T-helper 9 cell (primary cell): ENCODE measurements at places on chromosomes 3 and 15.

DNA sequence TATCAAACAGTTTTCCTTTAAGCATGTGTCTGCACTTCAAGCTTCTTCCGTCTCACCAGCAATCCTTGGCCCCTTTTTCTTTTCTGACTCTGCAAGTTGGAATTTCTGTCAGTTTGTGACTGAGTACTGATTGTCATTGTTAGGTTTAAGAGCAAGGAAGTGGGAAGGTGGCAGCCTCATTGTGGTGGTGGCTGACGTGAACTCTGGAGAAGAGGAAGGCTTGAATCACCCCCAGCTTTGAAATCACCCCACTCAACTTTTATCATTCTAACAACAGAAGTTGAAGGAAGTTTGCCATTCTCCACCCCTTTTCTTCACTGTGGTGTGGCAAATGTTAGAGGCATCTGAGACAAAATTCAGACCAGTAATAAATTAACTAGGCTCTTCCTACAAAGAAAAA, 231.6 kb upstream of the AGTR1 start:
- DNase-seq, result no peak

GRCh38 chr3:99545941-99546580, 92.3 kb upstream of the COL8A1 start:
- no peak for DNase-seq

DNA sequence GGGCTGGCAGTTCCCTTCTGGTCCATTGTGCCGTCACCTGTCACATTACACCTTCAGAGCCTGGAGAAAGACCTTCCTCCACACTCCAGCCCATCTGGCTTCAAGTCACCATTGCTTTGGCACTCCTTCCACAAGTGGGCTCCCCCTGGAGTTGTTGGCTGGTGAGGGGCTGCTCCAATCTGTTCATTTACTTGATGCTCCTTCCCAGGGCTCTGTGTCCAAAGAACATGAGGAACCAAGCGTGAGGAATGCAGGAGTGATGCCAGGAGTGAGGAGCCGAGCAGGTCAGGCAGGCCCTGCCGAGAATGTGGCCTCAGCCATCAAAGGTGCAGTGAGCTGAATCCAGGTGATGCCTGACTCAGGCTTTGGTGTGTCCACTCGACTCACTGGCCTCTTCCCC, 57.2 kb downstream of the OXNAD1 start:
- DNase-seq, result no peak

- no peak for DNase-seq
These were observed 1.7 kb downstream of the CHRD start for GRCh38 chr3:184381261-184382224.

DNA sequence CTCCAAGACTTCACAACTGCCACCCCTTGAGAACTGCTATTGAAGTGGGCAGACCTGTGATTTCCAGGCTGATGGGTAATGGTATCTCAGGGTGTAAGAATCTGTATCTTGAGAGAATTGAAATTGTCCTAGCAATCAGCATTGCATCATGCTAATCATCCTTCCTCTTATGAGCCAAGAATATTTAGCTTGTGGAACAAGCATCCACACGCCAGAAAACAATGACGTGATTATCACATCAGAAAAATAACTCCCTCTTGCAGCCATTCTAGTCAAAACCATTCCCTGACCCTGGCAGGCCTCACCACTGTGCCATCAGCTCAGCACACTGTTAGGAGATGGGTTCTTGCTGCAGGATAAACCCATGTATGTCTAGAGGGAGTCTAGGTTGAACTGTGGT, 6.7 kb downstream of the BCL2L10 start:
- no peak for DNase-seq

- no peak for DNase-seq
These were observed 27.2 kb upstream of the EDEM1 start for GRCh38 chr3:5160321-5160720.

DNA sequence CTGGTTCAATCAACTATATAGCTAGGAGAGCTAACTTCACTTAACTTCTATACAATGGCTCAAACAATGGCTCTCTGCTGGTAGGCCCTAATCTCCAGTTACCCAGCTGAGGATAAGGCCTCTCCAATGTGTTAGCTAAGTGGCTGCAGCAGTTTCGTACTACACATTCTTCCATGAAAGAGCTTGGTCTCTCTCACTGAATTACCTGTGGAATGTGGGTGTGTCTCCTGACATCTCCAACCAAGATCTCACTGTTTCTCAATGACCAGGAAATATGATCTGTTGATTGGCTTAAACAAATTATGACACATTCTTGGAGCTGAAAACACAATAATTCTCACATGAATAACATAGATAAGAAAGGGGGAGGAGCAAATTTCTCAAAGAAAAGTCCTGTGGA, 169.8 kb upstream of the ROBO1 start:
- no peak for DNase-seq

DNA sequence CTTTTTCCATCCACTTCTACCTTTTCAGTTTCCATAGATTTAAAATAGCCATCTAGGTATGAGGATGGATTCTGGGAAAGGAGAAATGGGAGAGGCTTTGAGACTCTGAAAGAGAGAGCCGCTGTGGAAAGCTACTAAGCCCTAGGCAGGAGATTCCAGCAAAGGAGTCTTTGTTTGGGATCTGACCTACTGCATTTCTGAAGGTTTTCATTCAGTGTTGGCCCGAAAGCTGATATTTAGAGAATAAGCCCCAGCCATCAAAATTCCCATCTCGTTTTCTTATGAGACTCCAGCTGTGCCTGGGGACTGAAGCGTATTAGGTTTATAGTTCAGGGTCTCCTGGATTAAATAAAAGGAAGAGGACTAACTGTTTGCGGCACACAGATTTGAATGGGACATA, 19.5 kb downstream of the LIPH start:
- DNase-seq, result no peak

- DNase-seq, result no peak
These were observed 34.1 kb downstream of the AKAP13 start for GRCh38 chr15:85414495-85414894.

DNA sequence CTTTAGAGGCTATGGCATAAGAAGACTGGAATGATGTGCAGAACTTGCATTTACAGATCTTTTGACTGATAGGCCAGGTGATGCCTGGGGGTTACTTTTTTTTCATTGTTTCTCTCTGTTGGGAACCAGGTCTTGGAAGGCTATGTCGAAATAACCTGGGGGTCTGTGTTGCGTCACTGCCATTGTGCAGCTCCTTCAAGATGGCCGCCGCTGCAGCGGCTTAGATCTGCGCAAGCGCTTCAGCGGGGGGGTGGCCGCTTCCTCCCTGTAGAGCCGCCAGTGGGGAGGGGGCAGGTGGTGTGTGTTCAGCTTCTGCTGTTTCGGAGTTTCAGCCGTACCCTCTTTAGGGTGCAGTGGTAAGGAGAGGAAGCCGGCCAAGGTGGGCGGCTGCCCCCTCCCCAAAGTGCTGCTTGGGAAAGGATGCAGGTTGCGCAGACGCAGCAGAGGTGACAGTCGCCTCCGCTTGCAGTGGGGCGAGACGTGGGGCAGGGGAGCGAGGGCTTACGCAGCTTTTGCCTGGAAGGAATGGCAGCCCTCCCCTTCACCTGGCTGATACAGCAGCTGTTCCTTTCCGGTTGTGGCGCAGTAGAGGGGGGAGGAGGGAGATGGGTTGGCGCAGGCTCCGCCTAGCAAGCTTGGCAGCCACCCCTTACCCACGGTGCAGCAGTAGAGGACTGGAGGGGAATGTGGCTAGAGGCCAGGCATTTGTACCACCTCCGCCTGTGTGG, 1.5 kb downstream of the SNRPN start:
- peak; percentile 48 for DNase-seq

GRCh38 chr15:38103564-38103963, 149.1 kb upstream of the SPRED1 start:
- DNase-seq, result no peak

DNA sequence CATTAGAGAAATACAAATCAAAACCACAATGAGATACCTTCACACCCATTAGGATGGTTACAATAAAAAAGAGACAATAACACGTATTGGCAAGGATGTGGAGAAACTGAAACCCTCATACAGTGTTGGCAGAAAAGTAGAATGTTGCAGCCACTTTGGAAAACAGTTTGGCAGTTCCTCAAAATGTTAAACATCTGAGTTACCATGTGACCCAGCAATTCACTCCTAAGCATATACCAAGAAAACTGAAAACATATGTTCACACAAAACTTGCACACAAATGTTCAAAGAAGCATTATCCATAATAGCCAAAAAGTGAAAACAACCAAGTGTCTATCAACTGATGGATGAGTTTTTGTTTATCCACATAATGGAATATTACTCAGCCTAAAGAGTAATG, 166.9 kb upstream of the FAM3D start:
- DNase-seq, result no peak

DNA sequence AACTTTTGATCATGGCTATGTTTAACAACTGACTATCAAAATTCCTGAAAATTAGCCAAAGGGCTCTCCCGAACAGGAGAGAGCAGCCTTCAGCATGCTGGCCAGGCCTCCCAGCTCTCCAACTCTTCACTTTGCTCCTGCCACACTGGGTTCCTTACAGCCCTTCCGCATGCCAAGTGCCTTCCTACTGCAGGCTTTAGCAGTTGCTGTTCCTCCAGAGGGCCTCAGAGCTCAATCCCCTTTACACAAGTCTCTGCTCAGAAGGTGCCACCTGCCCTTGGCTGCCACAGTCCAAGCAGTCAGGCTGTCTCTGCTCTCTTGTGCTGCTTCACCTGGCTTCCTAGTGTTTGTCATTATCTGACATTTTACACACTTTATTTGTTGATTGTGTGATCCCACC, 553.1 kb upstream of the PPP2R3A start:
- DNase-seq, result no peak

GRCh38 chr3:161371441-161372320, at the start of gene SPTSSB:
TSS of gene SPTSSB (minus strand) at chr3:161371517. CDS start at chr3:161346323, 25,194 bp downstream.
- peak; percentile 29 for DNase-seq

GRCh38 chr3:58418227-58418626, 15.4 kb downstream of the PDHB start:
- DNase-seq, result no peak
